Right renal cortex interstitium (tissue), 3 donors: ENCODE measurements at places on chromosomes 7 and 10. TPM values are rescaled to one million over a fixed set of nuclear protein-coding genes. Genes with fewer than 3 reads are reported as not detected.

Gene BLNK
- 36.7 TPM for polyA plus RNA-seq

Gene PHKG1
- polyA plus RNA-seq = 0.90 TPM

Gene PON1
- 0.92 TPM for polyA plus RNA-seq

Gene WNT2
- polyA plus RNA-seq = 0.55 TPM

Gene AS3MT
- 19.5 TPM for polyA plus RNA-seq

Gene SH2D4B
- 0.14 TPM for polyA plus RNA-seq

Gene LRRN3
- 6.4 TPM for polyA plus RNA-seq

Gene C7orf25
- 5.1 TPM for polyA plus RNA-seq

Gene PTF1A
- not detected for polyA plus RNA-seq

Gene PRLHR
- polyA plus RNA-seq = not detected

GRCh38 chr10:7075110-7075509 lies 335.7 kb downstream of the SFMBT2 start:
- DNase-seq = no peak

DNA sequence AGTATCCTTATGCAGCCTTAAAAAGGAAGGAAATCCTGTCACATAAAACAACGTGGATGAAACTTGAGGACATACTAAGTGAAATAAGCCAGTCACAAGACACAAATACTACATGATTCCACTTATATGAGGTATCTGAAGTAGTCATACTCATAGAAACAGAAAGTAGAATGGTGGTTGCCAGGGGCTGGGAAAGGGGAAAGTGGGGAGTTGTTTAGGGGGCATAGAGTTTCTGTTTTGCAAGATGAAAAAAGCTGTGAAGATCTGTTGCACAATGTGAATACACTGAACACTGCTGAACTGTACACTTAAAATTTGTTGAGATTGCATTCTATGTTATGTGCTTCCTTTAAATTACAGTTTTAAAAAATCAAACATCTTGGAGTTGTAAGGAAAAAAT lies 2.9 kb downstream of the NUP205 start:
- no peak for DNase-seq

- no peak for DNase-seq
These were observed 3.5 kb downstream of the GIMAP8 start for GRCh38 chr7:150453892-150454291.

DNA sequence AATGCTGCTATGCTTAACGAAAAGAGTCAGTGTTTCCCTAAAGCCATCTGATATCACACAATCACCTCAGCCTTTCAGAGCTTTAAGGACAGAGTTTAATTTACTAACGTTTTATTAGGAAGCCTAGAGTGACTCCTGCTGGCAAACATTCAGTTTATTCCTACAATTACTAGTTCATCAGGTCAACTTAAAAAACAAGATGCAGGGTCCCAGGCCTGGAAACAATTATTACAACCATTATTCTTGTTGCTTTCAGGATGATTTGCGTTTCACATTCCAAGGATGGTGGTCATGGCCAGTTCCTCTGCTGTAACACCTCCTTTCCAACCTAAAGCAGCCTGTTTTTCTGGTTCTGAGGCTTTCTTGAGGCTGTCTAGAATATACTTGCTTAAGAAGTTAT lies 1.5 kb upstream of the FAM53B start:
- peak; percentile 66 for DNase-seq

DNA sequence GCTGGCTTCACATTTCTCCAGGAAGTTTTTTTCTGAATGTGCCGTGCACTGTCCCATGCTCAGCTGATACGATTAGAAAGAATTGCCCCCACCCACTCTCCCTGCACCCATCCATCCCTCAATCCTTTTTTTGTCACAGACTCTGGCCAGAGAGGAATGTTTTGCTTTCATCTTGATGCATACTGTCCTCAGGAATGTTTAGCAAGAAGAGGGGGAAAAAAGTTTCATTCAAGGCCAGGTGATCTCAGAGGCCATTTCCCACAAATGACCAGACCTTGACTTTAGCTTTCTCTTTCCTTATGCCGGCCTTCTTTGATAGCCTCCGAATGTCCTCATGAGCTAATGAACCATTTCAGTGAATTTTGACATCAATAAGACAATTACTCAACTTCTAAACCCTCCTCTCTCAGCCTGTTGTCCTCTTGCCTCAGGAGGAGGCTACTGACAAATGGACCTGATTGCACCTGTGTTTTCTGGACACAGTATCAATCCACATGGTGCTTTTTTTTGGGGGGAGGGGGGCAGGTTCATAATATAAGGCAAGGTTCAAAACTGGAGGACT lies 105.0 kb upstream of the KLF6 start:
- DNase-seq = no peak

DNA sequence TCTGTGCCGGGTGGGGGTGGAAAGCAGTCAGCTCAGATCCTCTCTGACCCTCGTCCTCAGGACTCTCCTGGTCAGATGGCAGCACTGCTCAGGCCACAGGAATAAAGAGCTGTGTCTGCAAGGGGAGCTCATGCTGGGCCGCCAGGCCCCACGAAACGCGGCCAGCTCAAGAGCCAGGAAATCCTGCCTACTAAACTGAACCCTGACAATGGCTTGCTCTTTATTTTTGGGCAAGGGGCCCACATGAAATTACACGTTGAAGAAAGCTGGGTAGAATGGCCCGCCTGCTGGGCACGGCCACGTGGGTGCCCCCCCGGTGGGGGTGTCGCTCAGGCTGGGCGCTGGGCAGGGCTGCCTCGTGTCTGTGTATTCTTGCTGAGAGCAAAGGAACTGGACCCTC lies 103.0 kb downstream of the ITIH5 start:
- no peak for DNase-seq

DNA sequence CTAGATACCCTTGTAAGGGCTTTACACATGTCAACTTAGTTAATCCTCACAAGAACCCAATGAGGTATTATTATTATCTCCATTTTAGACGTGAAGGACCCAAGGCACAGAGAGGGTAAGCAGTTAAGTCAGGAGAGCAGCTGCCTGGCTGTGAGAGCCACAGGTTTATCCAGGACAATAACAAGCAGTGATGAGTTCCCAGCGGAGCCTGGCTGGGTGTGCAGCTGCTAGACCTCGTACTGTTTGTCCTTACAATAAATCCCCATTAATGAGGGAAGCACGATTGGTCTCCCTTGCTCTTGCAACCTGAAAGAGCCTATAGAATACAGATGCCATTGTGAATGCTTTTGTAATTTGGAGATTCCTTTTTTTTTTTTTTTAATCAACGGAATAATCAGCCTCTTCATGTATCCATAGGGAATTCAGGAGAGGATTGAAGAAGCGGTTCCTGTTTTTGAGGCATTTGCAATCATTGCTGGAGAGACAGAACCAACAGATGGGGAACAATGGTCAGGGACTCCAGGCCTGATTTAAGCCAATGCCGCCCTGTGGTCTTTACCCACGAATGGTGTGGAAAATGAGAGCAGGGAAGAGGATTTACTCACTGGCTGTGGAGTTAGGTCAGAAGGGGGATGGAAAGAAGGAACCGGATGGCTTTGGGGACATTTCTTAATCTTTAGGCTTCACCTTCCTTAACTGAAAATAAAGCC lies 12.3 kb upstream of the ASB4 start:
- DNase-seq = no peak

GRCh38 chr7:28318101-28318762 lies 94.1 kb upstream of the CREB5 start:
- no peak for DNase-seq

GRCh38 chr10:110865809-110866482 lies 5.8 kb upstream of the PDCD4 start:
- DNase-seq = no peak

- DNase-seq = no peak
These were observed 7.7 kb upstream of the BET1 start for GRCh38 chr7:94011714-94012353.

DNA sequence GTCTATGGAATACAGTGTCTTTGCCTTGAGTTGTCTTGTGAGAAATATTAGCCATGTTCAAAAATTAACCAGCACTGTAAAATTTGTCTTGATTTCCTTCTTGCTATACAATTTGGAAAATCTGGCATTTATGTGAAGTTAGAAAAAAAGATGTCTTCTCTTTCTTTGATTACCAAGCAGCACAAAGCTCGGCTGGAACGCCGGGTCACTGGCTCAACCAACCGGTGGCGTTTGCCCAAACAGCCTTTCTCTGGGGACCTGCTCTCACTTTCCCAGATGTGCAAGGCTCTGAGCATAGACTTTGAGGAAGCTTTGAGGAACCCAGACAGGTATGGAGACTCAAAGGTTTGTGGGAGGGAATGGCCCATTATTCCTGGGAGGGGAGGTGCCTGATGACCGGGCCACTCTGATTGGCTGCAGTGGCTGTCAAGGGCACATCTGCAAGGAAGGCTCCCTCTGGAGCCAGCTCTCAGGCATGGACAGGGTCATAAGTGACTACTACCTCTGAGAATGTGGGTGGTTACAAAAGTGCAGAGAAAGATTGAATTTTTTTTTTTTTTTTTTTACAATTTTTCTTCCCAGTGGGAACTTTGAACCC lies 5.6 kb downstream of the BTBD16 start:
- no peak for DNase-seq

DNA sequence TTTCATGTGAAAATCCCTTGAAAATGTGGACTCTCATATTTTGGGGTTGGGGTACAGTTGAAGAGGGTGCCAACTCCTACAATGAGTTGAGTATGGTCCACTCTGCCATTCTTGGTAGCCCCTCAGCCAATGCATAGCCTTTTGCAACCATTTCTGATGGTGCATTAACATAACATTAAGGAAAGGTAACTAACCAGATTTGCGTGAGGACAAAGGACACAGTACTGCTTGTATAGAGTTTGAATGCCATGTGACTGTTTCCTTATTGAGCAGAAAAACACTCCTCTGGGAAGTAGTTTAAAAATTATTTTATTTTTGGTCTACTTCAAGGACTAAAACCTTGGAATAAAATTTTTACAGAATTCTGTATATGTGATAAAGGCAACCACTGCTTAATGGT lies 107.9 kb downstream of the HIBADH start:
- no peak for DNase-seq
